ENCODE measurements at places on chromosomes 7 and 10. TPM values are rescaled to one million over a fixed set of nuclear protein-coding genes. Genes with fewer than 3 reads are reported as not detected.
A peak's percentile ranks its signal among the peaks of the same experiment; 100 is the strongest.

GRCh38 chr10:78442836-78443550 lies 409.3 kb downstream of the RPS24 start:
- no peaks in the 10 kb centered on the region for H3K36me3 ChIP-seq
- H3K4me1 ChIP-seq, result no peaks in the 10 kb centered on the region
- H3K4me3 ChIP-seq, result no peak overlapping the region
- no peaks in the 10 kb centered on the region for H3K27me3 ChIP-seq
- H3K27ac ChIP-seq, result no peak overlapping the region
- DNase-seq, result no peak

GRCh38 chr10:78361031-78361430 lies 327.4 kb downstream of the RPS24 start:
- H3K36me3 ChIP-seq, result no peaks in the 10 kb centered on the region
- H3K4me1 ChIP-seq, result peaks cover 12% of the 10 kb centered on the region
- no peaks in the 10 kb centered on the region for H3K27me3 ChIP-seq
- DNase-seq, result no peak
- no peak overlapping the region for H3K4me3 ChIP-seq

DNA sequence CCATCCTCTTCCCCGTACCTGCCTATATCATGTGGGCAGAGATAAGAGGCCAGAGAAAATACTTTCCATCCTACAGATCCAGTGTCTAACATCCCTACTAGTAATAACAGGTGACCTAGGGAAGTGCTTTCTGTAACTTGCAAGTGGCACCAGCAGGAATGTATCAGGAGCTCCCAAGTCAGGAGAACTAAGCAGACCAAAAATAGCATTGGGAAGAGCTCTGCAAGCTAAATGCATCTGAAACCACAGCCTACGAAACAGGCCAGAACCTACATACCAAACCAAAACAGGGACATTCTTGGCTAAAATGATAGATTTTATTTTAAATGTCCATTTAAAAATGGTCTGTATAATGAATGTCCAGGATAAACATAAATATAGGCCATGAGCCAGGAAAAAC lies 680.8 kb downstream of the PHTF2 start:
- H3K4me3 ChIP-seq, result no peak overlapping the region
- H3K27me3 ChIP-seq, result no peaks in the 10 kb centered on the region
- no peaks in the 10 kb centered on the region for H3K36me3 ChIP-seq
- no peaks in the 10 kb centered on the region for H3K4me1 ChIP-seq

DNA sequence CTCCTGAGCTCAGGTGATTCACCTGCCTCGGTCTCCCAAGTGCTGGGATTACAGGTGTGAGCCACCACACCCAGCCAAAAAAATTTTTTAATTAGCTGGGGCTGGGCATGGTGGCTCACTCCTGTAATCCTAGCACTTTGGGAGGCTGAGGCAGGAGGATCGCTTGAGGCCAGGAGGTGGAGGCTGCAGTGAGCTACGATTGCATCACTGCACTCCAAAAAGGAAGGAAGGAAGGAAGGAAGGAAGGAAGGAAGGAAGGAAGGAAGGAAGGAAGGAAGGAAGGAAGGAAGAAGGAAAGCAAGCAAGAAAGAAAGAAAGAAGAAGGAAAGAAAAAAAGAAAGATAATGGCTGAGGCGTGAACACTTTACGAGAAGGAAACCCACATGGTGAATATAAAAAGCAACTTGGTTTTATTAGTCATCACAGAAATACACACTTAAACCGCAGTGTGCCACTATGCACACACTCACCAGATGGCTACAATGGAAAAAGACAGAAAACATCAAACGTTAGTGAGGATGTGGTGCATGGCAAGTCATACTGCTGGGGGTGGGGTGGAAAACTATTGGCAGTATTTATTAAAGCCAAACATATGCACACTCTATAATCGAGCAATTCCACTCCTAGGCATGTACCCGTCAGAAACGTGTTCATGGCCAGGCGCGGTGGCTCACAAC lies 4.4 kb upstream of the CCL26 start:
- no peaks in the 10 kb centered on the region for H3K36me3 ChIP-seq
- H3K27ac ChIP-seq, result no peak overlapping the region
- no peaks in the 10 kb centered on the region for H3K4me1 ChIP-seq
- peaks cover 3% of the 10 kb centered on the region for H3K27me3 ChIP-seq

GRCh38 chr7:133292631-133293030 lies 39.8 kb downstream of the EXOC4 start:
- no peaks in the 10 kb centered on the region for H3K4me1 ChIP-seq
- no peaks in the 10 kb centered on the region for H3K27me3 ChIP-seq
- no peak overlapping the region for H3K4me3 ChIP-seq
- no peak for DNase-seq
- no peak overlapping the region for H3K27ac ChIP-seq
- H3K36me3 ChIP-seq, result peaks cover 8% of the 10 kb centered on the region

DNA sequence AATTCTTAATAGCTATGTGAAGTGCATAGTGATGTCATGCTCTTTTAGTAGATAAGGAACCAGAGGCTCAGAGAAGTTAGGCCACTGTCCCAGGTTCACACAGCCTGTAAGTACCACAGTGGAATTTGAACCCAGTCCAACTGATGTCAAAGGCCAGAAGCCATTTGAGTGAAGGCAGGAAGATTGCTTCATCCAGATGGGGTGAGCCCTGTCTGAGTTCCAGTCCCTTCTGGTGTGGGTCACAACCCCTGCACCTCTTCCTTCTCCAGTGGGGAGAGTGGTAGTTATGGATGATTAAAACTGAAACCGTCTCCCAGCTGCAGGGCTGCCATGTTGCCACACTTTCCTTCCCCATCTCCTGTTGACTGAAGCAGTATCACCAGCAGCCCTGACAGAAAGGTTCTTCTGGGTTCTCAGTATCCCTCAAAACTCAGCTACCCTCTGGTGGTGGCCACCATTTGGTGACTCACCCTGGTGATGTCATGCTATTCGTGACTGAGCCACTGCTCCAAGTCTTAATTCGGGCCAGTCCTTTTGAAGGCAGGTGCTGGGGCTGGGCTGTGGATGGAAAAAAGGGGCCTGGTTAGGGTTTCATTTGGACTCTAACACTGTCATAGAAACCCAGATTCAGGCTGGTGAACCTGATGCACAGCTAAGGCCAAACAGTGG lies 1.5 kb upstream of the C10orf95 start:
- H3K27me3 ChIP-seq, result no peaks in the 10 kb centered on the region
- H3K4me3 ChIP-seq, result no peak overlapping the region
- H3K36me3 ChIP-seq, result no peaks in the 10 kb centered on the region

GRCh38 chr10:33416209-33416608 lies 81.7 kb upstream of the NRP1 start:
- no peak overlapping the region for H3K27ac ChIP-seq
- H3K27me3 ChIP-seq, result no peaks in the 10 kb centered on the region
- no peak overlapping the region for H3K4me3 ChIP-seq
- no peaks in the 10 kb centered on the region for H3K4me1 ChIP-seq

DNA sequence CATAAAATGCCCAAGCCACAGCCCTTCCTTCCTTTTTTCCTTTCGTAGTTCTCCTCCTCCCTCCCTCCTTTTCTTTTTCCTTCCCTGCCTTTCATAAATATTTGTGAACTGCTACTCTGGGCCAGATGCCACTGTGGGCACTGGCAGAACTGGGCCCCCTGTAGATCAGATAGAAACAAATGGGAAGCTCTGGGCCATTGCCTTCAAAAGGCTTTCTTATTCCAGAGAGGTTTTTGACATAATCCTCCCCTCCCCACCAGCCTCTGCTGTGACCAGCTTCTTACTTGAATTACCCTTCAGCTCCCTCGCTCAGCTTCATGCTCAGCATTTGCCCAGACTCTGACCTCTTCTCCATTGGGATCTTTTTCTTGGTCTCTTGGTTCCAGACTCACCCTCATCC lies 886.8 kb downstream of the LRMDA start:
- H3K27ac ChIP-seq, result no peak overlapping the region
- no peaks in the 10 kb centered on the region for H3K27me3 ChIP-seq
- no peaks in the 10 kb centered on the region for H3K4me1 ChIP-seq
- no peak overlapping the region for H3K4me3 ChIP-seq
- H3K36me3 ChIP-seq, result no peaks in the 10 kb centered on the region

DNA sequence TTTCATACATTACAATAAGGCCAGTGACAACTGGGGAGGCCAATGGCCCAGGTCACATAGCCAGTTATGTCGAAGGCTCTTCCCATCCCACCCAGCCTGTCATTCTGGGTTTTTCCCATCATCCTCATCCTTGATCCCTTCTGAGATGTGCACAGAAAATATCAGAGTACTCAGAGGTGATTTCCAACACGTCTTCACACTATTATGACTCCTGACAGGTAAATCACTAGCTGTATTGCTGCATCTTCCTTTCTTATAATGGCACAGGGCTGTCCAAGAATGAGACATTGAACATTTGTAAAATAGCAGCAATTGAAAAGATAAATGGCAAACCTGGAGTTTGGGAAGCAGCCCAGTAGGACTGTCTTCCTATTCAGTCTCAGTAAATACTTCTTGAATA lies 159.9 kb downstream of the PLXNA4 start:
- DNase-seq, result no peak
- no peaks in the 10 kb centered on the region for H3K36me3 ChIP-seq
- no peaks in the 10 kb centered on the region for H3K4me1 ChIP-seq
- H3K27ac ChIP-seq, result no peak overlapping the region
- no peak overlapping the region for H3K4me3 ChIP-seq

- no peak overlapping the region for H3K4me3 ChIP-seq
- no peak overlapping the region for H3K27ac ChIP-seq
- H3K4me1 ChIP-seq, result peaks cover 37% of the 10 kb centered on the region
- no peaks in the 10 kb centered on the region for H3K27me3 ChIP-seq
- no peaks in the 10 kb centered on the region for H3K36me3 ChIP-seq
- DNase-seq, result peak; percentile 59
These were observed 10.8 kb upstream of the PVRIG start for GRCh38 chr7:100208911-100209408.

- H3K4me3 ChIP-seq, result no peak overlapping the region
- H3K27ac ChIP-seq, result no peak overlapping the region
- DNase-seq, result no peak
- H3K4me1 ChIP-seq, result peaks cover 5% of the 10 kb centered on the region
- H3K27me3 ChIP-seq, result no peaks in the 10 kb centered on the region
- no peaks in the 10 kb centered on the region for H3K36me3 ChIP-seq
These were observed 342.7 kb downstream of the GRID1 start for GRCh38 chr10:86023931-86024280.

DNA sequence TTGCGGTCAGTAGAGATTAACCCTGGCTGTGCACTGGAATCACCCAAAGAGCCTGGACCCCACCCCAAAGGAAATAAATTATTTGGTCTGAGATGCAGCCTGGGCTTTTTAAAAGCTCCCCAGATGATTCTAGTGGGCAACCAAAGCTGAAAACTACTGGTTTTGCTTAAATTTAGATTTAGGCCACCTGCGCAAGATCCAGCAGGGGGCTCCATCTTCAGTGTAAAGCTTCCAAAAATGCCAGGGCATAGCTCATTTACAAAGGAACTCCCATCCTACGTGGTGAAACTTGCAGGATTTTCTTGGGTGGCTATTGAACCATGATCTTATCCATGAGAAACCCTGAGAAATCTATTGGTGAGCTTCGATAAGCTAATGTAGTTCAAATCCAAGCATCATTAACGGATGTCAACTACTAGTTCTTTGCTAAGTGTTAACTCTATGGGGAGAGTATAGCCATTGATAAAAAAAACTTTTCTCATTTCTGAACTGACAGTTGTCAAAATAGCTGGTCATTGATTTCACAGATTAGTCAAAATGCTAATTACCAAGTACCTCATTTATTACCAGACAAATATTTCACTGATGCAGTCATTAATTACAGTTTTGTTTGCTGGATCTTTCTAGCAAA lies 315.3 kb downstream of the LHFPL3 start:
- DNase-seq, result no peak
- no peaks in the 10 kb centered on the region for H3K4me1 ChIP-seq
- no peaks in the 10 kb centered on the region for H3K27me3 ChIP-seq
- H3K36me3 ChIP-seq, result no peaks in the 10 kb centered on the region
- H3K27ac ChIP-seq, result no peak overlapping the region

DNA sequence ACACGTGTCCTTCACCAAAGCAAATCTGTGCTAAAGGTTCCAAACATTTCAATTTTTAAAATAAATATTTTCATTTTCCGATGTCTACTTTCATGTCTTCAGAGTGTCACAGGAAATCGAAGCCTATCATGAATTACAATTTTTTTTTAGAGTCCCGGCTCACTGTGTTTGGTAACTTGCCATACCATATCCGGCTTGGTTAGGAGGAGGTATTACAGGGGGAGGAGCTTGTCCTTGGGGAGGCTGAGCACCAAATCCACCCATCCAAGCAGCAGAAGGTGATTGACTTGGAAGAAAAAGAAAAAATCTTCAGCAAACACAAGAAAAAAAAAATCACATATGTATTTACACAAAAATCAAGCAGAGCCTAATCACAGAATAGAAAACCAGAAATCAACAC lies 21.3 kb downstream of the TIAL1 start:
- no peak for DNase-seq
- H3K27me3 ChIP-seq, result no peaks in the 10 kb centered on the region
- H3K4me1 ChIP-seq, result no peaks in the 10 kb centered on the region
- H3K4me3 ChIP-seq, result no peak overlapping the region
- peaks cover 68% of the 10 kb centered on the region for H3K36me3 ChIP-seq
- no peak overlapping the region for H3K27ac ChIP-seq

DNA sequence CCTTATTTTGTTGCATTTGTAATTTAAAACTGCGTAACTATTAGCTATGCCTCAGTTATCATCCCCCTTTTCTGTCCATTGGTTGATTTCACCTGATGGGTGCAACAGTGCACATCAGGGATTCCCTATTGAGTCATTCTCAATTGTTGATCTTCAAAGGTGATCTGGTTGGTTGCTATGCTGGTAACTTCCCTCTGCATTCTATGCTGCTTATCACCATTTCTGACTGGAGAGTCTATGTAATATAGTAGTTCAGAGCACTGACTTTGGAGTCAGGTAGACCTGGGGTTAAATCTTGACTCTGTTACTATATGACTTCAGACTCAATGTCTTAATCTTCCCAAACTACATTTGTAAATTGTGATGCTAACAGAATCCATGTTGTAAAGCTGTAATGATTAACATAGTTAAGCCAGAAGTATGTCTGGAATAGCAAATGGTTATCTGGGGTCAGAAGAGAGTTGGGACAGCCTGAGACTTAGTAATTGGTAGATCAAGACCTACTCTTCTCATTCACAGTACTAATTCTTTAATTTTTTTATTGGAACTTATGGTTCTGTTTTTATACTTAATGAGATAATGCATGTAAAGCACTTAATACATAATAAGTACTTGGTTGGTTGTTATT lies 38.1 kb downstream of the EXOC6 start:
- no peak overlapping the region for H3K27ac ChIP-seq
- H3K36me3 ChIP-seq, result no peaks in the 10 kb centered on the region
- no peaks in the 10 kb centered on the region for H3K4me1 ChIP-seq

GRCh38 chr10:30309403-30309802 lies 39.7 kb downstream of the MTPAP start:
- no peaks in the 10 kb centered on the region for H3K4me1 ChIP-seq
- no peaks in the 10 kb centered on the region for H3K27me3 ChIP-seq
- H3K27ac ChIP-seq, result no peak overlapping the region
- DNase-seq, result no peak
- peaks cover 29% of the 10 kb centered on the region for H3K36me3 ChIP-seq
- H3K4me3 ChIP-seq, result no peak overlapping the region

The NUTM2E gene
- total RNA-seq, result 0.42 TPM

The PSPH gene
- 14.0 TPM for total RNA-seq

The APBB1IP gene
- total RNA-seq, result 46.2 TPM

The SSC4D gene
- total RNA-seq, result 0.71 TPM

The SLC39A12 gene
- 0.05 TPM for total RNA-seq

The MACROH2A2 gene
- total RNA-seq, result 10.7 TPM

Data from thymus (tissue), 14 donors.